ENCODE measurements at places on chromosomes 13 and 19.

DNA sequence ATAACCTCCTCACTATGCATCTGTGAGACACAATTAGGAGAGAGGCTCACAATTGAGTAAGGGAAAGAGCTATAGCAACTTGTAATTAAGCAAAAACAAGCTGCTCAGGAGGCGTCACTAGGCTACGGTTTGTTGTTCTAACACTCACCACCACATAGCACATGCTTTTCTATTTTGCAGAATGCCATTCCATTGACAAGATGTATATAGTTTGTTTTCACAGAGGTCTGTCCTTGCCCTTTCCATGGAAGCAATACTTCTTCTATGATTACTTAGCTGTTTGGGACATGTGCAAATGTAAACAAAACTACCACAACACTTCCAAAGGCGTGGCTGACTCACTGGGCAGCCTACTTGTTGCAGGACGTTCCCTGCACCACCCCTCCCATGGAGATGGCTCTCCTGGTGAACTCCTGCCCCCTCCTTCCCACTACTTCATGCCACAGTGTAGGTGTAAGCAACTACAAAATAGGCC is 33.9 kb upstream of the FAM216B start:
- no peak for DNase-seq

GRCh38 chr19:18674616-18675015 is 8.9 kb upstream of the CRTC1 start:
- no peak for DNase-seq

GRCh38 chr13:20405691-20406090 is 120.0 kb downstream of the CRYL1 start:
- no peak for DNase-seq

DNA sequence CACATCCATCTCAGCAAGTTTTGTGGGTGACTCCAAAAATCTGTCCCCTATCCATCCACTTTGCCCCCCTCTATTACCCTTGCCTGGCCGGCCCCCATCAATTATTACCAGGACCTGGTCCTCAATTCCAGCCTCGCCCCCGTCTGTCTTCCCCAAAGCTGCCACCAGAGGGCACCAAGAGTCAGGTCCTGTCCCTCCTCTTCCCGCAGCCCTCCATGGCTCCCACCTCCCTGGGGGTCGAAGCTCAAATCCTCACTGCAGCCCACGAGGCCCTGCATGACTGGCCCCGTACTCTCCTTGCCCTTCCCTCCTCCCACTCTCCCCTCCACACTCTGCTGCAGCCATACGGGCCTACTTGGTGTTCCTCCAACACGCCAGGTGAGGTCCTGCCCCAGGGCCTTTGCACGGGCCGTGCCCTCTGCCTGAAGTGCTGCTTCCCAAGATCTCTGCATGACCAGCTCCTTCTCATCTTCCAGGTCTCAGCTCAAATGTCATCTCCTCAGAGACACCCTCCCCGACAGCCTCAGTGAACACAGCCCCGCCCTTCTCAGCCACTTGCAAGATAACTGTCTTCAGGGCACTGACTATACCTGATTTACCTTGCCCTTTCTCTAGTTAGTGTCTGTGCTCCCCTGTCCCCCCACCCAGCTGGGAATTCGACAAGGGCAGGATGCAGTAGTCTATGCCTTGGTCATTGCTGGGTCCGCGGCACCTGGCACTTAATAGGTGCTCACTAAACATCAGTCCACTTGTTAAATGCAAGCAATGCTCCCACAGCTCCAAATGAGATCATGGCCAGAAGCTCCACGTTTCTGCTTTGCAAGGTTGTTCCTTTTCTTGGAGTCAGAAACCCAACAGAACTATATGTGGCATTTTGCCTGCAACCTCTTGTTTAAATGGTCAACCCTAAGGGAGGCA is 16.8 kb upstream of the SEMA6B start:
- DNase-seq = peak; percentile 62

DNA sequence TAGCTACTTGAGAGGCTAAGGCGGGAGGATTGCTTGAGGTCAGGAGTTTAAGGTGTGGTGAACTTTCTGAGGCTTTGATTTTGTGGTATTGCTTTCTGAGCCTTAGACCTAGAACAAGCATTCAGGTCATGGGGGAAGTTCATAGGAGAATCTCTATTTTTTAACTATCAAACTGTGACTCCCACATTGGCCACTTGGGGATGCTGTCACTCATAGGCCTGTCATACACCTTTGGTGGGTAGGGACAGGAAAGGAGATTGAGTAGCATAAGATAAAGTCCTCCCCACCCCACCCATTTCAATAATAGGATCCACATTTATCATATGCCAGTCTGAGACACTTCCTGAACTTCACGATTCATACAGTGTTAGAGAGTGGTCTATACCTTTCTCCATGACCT is 41.9 kb upstream of the PSG2 start:
- no peak for DNase-seq

- DNase-seq = no peak
Observed at GRCh38 chr13:99926014-99926731, 45.4 kb downstream of the ZIC5 start.

- no peak for DNase-seq
Observed at GRCh38 chr19:4916292-4917082, 7.2 kb downstream of the UHRF1 start.

DNA sequence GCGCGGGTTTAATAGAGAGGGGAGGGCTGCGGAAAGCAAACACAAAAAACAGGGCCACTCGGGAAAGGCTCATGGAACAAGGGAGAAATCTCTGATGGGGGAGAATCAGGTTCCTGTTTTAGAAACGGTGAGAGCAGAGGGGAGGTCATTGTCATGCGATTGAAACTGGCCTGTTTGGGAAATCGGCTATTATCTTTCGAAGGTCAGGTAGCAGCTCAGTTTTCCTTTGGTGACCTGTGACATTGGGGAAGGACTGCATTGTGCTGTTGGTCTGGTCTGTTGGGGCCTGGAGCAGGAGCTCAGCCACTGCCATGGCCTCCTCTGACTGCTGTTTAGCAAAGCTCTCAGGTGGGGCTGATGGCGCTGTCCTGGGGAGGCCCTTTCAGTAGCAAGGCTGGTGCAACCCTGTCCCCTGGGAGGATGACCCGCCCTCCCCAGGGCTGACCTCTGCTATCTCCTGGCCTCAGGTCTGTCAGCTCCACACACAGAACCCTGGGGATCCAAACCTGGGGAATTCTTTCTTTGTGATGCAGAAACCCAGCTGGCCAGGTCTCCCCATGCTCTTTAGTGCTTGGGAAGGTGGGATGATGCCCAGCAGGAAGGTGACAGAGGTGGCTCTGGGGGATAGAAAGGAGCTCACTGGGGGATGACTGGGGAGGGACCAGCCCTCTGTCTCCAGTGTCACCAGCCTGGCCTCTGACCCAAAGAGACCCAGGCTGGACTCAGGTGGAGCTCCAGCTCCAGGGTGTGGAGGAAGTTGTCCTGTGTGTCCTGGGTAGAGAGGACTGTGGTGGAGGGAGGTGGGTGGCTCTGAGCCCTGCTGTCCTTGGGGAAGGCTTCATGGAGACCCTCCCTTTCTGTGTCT is 21.2 kb upstream of the CD177 start:
- no peak for DNase-seq

GRCh38 chr19:31177246-31177645 is 172.0 kb downstream of the TSHZ3 start:
- no peak for DNase-seq

- DNase-seq = no peak
Observed at GRCh38 chr13:114125589-114125988, 6.8 kb downstream of the RASA3 start.

DNA sequence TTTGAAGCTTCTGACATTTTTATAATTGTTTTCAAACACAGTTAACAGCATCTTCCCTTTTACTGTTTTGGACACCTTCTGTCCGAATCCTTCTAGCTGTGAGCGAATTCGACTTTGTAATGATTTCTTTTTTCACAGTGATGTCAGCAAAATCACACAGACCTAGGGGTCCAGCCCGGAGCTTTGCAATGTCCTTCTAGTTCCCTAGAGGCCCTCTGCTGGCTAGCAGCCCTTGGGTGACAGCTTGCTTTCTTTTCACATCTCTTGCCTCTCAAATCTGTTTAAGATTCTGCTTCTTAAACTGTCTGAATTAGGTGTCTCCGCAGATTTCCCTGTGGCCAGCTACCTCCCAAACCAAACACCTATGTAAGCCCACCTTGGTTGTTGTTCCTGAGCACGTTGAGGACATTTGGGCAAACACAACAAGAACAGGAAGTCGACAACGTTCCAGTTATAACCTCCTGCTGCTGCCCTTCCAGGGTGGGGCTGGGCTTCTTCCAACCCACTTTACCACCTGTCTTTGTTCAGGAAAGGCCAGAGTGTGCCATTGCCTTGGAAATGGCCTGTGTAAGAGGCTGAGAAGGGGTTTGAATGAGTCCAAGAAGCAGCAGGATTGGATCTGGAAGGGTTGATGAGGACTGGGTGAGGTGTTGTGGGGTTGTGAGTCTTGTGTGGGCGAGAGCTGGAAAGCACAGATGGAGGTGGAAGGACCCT is 123.1 kb downstream of the ATP8A2 start:
- no peak for DNase-seq

- no peak for DNase-seq
Observed at GRCh38 chr13:102715447-102715846, 20.6 kb upstream of the METTL21C start.

DNA sequence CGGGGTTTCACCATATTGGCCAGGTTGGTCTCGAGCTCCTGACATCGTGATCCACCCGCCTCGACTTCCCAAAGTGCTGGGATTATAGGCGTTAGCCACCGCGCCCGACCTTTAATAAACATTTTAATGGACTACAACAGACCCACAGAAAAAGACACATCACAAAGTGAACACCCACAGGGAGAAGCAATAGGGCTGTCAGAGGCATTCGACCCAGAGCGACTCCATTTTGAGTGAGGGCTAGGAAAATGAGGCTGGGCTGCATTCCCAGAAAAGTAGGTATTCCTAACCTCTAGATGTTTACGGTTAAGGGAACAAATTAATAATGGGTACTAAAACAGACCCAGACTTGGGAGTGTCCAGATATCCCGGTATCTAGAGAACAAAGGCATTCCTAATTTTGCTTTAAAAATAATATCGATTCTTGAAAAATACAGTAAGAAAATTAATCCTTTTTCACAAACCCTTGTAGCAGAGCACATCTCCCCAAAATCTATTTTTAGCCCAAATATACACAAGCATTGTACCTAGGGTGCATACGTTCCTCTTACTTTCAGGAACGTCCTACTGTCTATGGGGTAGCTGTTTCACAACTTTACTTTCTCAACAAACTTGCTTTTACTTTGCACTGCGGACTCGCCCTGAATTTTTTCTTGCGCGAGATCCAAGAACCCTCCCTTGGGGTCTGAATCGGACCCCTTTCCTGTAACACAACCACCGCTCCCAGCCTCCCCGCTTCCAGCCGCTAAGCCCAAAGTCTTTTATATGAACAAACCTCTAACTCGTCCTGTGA is 811 bp upstream of the ZNF8 start:
- DNase-seq = no peak

DNA sequence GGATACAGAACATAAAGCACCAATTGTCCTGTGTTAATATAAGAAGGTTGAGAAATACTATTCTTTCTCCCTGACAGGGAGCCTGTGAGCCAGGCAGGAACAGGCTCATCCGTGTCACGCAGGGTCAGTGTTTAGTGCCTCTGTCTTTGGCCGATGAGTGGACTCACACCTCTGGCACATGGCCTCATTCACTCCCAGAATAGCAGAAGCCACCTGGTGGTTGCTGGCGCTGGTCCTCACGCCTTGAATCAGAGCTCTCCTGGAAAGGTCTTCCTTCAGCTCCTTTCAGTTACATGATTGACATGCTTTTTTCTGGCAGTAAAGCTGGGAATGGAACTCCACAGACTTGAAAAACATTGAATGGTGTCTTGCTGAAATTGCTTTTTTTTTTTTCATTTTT is 28.1 kb upstream of the SIAH3 start:
- no peak for DNase-seq

DNA sequence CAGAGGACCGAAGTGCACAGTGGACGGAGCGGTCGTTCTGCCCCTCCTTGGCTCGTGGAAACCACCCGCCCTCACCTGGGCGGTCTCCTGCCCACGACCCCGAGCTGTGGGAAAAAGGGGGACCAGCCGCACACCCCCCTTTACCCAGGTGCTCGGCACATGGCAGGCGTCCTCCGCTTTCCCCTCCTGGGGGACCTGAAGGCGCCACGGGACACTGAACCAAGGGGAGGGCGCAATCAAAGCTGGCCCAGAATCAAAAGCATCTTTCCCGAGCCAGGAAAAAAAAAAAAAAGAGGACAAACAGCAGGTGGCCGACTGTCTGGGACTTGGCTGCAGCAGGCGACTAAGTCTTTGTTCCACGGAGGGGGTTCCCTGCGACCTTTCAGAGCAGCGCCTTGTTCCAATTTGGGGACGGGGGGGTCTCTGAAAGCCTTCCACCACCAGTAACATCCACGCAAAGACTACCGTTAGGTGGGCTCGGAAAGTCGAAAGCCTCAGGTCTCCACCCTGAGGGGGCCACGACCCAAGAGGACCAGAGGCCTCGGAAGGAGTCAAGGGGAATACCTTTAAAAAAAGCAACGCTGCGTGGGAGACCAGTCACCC is 1.1 kb downstream of the MBD3 start:
- no peak for DNase-seq

DNA sequence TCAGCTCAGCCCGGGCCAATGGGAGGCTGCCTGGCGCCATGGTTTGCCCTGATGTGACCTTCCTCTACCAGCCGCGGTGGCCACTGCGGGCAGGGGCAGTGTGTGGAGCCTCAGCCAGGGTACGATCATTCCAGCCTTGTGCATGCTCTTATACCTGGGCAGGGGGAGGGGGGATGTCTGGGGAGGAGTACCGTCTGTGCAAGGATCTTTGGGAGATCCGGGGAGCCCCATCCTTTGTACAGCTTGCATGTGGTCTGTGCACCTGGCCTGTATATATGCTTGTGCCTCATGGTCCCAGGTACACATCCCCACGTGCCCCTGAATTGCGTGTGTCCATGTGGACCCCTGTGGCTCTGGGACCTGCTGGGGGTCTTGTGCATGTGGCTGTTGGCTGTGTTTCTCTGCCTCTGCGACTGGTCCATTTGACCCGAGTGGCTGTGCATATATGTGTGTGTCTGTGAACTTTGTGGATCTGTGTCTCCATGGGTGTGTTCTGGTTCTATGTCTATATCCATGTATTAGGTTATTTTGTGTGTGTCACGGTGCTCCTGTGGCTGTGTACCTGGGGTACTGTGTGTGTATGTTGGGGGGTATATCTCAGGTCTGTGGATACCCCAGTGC is 12.8 kb upstream of the NANOS3 start:
- no peak for DNase-seq

Measured in SW 1271 (cell line).